ENCODE measurements at places on chromosomes 2 and 18. TPM values are rescaled to one million over a fixed set of nuclear protein-coding genes. Genes with fewer than 3 reads are reported as not detected.

DNA sequence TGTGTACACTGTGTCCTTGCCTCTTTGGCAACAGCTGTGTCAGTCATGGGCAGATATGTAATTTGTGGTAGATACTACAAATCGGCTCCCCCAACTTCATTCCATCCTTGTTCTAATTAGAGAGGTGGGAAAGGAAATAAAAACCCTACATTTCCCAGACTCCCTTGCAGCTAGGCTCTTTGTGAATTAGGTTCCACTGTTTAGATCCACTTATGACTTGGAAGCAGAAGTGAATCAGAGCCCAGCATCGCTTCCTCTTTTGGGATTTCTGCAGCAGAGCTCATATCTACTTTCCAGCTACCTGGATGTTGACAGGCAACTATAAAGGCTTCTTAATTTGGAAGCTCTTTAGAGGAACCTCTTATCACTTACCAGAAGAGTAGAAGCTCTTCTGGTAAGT, 34.1 kb upstream of the NARS1 start:
- no peak for DNase-seq

DNA sequence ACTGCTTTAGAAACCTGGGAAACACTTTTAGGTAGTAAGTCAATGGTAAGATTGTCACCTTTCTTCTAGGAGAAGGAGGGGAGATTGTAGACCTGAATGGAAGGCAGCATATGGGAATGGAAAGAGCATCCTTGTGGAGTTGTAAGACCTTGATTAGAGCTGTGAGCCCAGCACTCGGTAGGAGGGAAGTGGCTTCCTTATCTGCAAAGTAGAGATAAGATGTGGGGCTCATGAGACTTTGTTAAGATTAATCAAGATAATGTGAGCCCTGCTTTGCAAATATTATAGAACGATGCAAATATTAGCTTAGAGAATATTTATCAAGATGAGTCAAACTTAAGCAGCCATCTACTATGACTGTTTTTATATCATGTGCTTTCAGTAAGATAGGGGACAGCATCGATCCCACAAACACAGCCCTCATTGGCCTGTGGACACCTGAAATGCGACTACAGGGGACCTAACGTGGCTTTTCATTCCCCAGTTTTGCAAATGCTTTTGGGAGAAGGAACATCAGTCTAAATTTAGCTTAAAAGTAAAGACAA, 243.7 kb downstream of the LTBP1 start:
- DNase-seq = no peak

GRCh38 chr2:88638743-88639142, 11.5 kb upstream of the EIF2AK3 start:
- DNase-seq = no peak

DNA sequence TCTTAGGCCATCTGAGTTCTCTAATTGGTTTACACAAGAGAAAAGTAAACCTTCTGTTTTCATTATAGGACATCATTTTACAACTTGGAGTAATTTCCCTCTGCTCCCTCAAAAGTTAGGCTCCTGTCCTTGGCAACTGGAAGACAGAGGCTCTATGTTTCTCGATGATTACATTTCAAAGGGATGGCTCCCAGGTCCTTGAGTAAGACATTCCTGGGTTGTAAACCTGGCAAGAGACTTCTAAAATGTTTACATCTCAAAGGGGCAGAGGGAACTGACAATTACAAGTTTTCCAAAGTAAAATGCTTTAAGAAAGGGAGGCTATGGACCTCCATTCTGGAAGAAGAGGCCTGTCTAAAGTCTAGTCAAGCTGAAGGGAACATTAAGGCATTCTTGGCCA, 268.3 kb upstream of the REG3G start:
- no peak for DNase-seq

GRCh38 chr2:3462493-3463104, 56.7 kb downstream of the ADI1 start:
- no peak for DNase-seq

GRCh38 chr2:3116371-3116770, 261.2 kb downstream of the EIPR1 start:
- no peak for DNase-seq

GRCh38 chr2:102055346-102055990, 63.7 kb downstream of the IL1R2 start:
- DNase-seq = no peak

DNA sequence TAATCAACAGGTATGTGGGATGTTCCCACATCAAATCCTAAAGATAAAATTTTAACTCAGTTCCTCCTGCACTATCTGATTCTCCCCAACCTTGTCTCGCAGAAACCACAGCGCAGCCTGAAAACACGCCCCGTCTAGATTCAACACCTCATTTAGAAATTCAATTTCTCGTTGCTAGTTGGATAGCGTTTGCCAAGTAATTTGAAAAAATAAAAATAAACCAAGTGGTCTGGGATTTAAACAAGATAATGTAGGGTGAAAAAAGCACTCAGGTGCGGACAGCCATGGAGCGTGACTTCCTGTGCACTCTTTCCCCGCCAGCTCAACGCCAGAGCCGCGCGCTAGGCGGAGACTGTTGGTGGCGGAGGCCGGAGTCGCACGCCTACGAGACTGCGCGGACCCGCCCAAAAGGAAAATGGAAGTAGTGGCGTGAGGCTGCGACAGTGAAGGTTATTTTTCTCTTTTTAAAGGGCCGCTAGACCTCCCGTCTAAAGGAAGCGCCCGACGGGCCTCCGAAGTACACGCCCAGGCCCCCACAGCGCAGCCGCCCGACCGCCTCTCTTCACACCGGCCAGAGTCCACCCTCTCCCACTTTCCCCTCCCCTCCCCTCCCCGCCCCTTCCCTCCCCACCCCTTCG, 615 bp upstream of the CCNT2 start:
- DNase-seq = peak; percentile 86

DNA sequence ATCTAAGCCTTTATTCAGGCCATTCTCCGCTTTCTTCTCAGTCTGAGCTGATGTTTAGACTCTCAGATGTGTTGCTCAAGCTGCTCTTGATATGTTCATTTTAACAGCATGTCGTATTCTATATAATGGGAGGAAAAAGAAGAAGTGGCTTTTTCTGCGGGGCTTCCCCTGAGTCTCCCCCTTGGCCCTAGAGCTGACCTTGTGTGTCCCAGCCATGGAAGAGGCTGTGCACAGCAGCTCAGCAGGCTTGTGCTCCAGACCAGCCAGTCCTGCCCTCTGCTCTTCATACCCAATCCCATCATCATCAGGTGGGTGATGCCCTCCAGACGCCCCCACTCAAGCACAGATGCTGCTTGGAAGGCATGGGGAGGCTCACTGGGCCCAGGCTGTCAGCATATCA, 155.1 kb upstream of the CELF4 start:
- DNase-seq = no peak

DNA sequence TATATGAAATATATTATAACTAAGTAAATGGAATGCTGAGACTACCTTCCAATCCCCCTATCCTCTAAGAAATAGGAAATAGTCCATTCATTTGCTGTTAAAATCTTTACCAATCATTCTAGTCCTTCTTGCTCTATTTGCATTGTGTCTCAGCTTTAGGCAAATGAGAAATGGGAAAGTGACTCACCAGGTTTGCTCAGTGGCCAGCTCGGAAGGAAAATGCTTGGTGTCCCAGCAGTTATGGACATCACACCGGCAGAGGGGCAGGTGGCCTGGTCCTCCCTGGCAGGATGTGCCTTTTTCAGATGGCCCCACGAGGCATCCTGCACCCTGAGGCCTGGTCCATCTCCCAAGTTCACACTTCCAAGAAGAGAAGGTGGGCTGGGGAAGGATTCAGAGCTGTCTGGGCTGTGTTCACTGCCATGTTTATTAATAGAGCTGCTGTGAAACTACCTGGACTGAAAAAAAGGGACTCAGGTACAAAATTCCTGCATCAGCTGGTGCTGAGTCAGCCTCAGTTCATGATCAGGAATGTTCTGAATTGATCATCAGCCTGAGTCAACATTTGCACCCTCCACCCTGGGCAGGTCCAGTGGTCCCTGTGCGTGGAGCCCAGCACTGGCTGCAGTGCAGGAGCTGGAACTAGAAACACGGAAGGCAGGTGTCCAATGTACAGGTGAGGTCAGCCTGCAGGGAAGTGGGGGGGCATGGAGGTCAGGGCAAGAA, 60.1 kb upstream of the ARL4C start:
- no peak for DNase-seq

DNA sequence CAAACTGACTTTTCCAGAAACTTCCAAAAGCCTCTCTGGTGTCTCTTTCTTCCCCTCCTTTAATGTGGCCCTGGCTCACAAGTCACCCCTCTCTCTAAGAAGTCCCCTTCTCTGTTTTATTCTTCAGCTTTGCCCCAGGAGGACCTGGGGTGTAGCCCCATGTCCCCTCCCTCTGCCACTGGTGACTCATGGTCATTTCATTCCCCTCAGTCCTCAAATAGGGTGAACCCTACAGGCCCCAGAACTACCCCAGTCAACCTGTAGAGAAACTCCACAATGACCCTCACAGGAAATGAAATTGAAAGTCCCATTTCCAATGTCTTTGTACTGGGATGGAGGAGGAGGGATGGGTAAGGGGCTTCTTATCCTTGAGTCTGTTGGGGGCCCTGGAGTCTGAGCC, 6.2 kb upstream of the SPEG start:
- DNase-seq = no peak

DNA sequence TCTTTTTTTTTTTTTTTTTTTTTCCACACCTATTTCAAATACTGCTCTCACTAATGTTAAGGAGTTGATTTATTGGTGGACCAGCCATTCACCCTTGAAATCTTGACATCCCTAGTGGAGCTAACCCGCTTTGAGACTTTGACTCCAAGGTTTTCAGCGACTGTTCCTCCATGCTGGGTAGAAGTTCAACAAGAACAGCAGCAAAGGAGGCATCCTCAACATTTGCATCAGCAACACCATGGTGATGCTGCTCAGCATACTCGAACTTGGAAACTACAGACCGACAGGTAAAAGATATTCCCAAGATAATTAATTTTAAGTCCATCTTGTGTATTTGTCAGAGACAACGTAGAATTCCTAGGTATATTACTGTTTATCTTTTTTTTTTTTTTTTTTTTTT, 74.0 kb downstream of the BIRC6 start:
- no peak for DNase-seq

- no peak for DNase-seq
Measured at GRCh38 chr2:234846599-234847363, 105.0 kb upstream of the SH3BP4 start.

DNA sequence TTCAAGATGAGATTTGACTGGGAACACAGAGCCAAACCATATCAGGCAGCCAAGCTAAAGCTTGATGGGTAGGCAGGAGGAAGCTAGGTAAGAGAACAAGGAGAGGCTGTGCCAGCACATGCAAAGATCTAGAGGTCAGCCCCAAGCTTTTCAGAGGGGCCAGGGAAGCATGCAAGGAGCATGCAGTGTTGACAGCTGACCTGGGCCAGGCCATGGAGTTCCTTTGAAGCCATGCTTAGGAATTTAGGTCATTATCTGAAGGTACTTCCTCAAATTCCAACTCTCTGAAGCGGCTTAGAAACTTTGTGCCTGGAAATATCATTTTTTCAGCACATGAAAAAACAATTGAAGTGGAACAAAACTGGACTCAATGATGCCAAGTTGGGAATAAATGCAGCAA, 130.8 kb downstream of the SPAG16 start:
- no peak for DNase-seq

DNA sequence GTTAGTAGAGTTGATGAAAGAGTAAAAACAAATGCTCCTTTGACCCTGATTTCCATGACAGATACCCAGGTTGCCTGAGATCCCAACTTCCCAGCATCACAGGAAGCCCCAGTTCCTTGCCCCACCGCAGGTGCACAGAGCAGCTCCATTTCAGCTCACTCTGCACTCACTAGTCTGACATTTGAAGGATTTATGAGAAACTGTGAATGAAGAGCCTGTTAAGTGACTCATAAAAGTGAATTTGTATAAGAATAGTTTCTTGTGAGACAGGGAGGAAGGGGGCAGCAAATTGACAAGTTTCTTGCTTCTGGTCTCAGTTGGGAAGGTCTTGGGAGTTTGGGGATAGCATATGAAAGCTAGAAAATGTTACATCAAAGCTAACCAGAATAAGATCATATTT, 248.7 kb upstream of the ATP5MC3 start:
- DNase-seq = no peak

DNA sequence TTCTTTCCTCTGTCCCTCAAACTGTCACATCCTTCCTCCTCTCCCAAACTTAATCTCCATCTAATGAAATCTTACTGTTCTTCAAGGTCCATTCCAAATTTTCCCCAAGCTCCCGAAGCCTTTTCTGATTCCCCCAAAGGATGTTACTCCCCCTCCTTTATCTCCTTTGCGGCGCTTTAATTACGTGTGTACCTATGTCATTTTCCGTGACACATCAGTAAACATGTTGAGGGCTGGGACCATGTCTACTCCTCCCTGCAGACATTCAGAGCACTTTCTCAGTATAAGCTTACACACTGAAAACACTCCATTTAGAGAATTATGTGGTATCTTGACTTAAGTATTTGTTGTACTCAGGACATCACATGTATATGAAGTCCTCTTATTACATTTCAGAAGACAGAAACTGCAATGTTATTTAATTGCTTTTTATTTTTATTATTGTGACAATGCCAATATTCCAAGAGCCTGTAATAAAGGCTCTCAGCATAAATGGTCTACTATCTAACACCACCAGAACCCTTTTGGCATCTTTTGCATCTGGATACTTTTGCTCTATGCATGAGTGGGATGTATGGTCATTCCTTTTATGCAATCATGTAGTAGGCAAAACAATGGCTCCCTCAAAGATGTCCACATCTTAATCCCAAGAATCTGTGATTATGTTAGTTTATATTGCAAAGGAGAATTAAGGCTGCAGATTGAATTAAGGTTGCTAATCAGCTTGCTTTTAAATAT, 1.8 kb downstream of the NMI start:
- no peak for DNase-seq

DNA sequence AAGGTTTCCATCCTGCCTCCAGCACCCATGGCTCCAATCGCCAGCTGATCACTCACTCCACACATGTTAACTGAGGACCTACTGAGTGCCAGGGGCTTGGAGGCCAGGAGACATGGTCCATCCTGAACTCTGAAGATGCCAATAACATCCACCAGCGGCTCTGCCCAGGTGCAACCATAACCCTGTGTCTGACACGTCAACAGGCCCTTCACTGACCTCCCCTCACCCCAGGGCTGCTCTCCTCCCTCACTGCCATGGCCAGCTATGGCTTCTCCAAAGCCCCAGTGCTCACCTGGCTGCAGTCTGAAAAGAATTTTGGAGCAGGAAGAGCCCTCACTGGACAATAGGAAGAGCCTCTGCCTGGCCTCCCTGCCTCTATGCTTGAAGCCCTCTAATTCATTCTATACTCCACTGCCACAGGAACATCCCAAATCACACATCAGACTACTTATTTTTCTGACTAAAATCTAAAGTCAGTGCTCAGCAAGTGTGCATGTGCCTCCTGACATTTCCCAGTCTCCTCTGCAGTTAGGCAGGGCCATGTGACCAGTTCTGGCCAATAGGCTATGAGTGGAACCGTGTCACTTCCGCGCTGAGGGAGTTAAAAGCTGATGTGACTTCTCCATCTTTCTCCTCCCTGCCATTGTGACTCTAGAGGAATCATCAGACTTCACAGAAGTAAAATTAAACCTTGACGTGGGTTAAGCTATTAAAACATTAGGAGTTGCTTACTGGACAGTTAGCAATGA, 37.2 kb downstream of the ZBTB7C start:
- DNase-seq = no peak

Gene GAL3ST2
- 0.92 TPM for polyA plus RNA-seq

Gene TRMT61B
- 20.4 TPM for polyA plus RNA-seq

Gene CNOT11
- 75.5 TPM for polyA plus RNA-seq

Gene SCYGR7
- polyA plus RNA-seq = not detected

Gene NLRC4
- 0.97 TPM for polyA plus RNA-seq

Gene DNAJC5G
- polyA plus RNA-seq = 1.1 TPM

Gene RRM2
- 59.7 TPM for polyA plus RNA-seq

Gene PRSS56
- not detected for polyA plus RNA-seq

Gene FBXO36
- polyA plus RNA-seq = 7.1 TPM

Gene TTR
- polyA plus RNA-seq = 0.25 TPM

Gene C2orf92
- polyA plus RNA-seq = 8.5 TPM

Gene KLHL14
- 27.0 TPM for polyA plus RNA-seq

Gene POTEC
- polyA plus RNA-seq = 0.10 TPM
